Glomerular endothelial cell (primary cell): ENCODE measurements at places on chromosomes 16 and 17.

DNA sequence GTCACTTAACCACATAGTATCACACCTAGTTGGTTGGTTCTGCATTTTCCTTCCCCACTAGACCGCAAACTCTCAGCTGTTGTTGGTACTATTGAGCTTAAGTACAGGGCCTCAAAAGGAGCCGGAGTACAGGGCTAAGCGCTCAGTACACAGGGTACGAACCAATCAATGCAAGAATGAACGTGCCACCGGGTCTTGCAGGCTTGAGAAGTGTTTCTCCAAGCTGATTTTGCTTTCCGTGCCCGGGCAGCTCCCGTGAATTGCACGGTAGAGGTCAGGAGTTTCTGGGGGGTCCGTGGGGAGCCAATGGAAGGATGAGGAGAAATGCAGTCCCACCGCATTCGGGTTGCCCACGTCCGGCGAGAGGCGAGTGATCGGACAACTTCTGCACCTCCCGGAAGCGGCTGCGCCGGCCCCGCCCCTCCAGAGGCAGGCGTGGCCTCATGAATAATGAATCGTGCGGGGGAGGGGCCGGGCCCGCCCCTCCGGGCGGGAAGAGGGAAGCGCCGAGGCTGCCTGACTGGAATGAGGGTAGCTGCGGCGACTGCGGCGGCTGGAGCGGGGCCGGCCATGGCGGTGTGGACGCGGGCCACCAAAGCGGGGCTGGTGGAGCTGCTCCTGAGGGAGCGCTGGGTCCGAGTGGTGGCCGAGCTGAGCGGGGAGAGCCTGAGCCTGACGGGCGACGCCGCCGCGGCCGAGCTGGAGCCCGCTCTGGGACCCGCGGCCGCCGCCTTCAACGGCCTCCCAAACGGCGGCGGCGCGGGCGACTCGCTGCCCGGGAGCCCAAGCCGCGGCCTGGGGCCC lies at the start of gene SNTB2:
TSS of gene SNTB2 (plus strand) at position 523 of the 804 bp plus-strand sequence. CDS start at position 526, 3 bp downstream.
- no peak for DNase-seq

- DNase-seq: no peak
These were observed 33.7 kb upstream of the VPS4A start for GRCh38 chr16:69277413-69277812.

DNA sequence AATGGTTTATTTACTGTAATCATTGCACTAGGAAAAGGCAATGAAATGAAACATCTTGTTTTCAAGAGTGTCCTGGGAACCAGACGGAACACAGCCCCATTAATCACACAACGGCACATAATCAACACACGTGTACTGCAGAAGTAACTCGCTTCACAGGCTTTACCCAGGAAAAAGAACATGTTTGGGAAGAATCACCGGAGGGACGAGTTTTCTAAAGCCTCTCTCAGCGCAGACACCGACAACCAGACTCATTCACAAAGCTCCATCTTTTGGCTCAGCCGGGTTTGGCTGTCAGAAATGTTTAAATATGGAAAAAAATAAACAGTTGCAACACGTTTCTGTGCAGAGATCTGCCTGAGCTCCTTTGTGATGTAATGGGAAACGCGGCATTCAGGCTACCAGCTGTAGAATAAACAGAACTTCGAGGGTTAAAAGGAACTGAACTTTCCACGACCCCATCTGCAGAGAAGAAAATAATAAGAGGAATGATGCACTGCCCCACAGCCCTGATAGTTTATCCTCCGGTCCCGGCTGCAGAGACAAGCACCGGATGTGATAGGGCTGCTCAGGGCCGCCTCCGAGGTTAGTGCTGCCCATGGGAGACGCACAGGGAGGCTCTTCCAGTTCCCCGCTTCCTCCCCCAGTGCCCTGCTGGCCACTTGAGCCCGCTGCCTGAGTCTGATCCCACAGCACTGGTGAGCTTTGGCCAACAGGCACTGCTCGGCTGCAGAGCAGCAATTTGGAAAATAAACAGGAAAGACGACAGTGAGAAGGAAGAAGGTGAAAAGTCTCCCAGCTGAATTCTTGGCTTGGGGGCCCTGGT lies 119.8 kb downstream of the HIC1 start:
- peak; percentile 96 for DNase-seq

- no peak for DNase-seq
These were observed 38.0 kb downstream of the ABCA6 start for GRCh38 chr17:69103557-69104233.

- no peak for DNase-seq
These were observed 36.8 kb downstream of the HELZ start for GRCh38 chr17:67208232-67208631.

GRCh38 chr17:2689411-2690164 lies 22.0 kb downstream of the CLUH start:
- DNase-seq: no peak

- DNase-seq: no peak
These were observed 28.9 kb upstream of the WSCD1 start for GRCh38 chr17:6041246-6041645.

DNA sequence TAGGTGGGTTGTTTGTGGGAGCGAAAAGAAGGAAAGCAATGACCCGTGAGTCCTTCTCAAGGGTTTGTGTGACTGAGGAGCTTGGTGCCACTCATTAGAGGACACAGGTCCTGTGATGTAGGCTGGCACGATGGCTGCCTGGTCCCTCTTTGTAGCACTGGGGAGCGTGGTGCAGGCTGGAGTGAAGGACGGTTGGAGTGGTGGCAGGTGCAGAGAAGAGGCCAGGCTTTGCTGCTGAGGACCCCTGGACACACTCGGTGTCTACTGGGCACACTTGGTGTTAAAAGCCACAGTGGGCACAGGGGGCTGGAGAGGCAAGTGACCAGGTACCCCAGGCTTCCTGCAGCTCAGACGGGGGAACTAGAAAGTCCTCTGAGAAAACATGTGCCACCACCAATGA lies 106.0 kb downstream of the NTN1 start:
- DNase-seq: no peak

DNA sequence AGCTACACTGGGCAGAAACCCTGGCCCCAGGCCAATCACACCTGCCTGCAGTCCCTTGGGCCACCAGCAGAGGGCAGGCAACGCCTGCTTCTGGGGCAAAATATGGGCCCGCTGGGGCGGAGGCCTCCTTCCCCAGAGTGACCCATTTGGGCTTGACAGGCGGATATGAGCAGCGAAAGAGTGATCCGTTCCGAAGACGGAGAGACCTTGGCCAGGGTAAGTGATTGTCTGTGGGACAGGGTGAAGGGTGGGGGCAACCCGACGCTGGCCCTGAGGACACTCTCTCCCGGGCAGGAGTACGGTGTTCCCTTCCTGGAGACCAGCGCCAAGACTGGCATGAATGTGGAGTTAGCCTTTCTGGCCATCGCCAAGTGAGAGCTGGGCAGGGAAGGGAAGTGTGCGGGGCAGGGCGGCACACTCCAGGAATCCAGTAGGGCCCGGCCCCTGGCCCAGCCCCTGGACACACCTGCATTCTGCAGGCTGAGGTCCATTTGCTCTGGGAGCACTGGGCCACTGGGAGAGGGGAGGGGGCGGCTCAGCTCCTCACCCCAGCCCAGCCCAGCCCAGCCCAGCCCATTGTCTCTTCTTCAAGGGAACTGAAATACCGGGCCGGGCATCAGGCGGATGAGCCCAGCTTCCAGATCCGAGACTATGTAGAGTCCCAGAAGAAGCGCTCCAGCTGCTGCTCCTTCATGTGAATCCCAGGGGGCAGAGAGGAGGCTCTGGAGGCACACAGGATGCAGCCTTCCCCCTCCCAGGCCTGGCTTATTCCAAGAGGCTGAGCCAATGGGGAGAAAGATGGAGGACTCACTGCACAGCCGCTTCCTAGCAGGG lies 3.5 kb upstream of the NHERF1 start:
- DNase-seq: no peak

DNA sequence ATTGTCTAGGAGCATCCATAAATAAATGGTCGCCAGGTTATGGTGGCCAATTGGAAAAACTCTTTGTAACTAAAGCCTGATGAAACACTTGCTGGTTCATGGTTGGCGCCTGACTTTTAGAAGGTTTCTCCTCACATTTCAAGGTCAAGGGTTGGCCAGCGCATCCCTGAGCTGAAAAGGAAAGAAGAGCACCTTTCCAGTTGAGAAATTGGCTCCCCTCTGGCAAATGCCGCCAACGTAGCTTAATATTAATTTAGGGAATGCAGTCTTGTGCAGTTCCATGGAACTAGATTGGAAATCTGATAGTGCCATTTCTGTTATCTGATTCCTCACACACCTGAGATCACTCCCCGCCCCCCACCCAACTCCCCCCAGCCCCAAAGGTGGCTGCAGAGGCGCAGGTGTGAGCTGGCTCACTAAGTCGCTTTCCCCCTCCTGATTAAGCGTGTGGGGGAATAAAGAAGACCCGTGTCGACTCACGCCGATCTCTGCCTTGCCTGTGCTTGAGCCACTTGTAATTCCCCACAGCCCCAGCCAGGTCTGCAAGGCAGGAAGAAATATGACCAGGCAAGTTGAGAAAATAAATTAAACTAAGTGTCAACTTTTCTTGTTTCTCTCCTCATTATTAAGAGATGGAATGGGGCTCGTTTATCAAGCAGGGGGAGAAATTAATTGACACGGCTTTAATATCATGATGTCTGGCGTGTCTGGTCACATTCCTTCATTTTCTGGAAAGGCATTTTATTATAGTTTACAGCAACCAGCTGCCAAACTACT lies 157.7 kb downstream of the CCDC182 start:
- DNase-seq: no peak

DNA sequence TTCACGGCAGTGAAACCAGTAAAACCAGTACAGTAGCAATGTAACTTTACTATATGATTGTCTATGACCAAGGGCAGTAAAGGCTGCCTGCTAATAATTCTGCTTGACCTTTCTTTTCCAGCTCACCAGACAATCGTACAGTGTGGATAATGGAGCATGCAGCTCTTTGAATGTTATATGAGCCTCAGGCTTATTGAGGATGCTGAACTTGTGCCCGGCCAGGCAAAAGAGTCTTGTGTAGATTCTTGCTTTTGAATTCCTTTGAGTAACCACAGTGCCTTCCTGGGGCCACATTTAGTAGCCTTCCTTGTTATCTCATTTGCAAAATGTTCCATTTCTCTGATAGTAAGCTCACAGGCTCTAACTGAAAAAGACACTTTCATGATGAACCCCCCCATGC lies 131.8 kb downstream of the CDH11 start:
- DNase-seq: no peak

- DNase-seq: no peak
These were observed 149.3 kb upstream of the GSE1 start for GRCh38 chr16:85463672-85464382.

GRCh38 chr16:27925612-27926011 lies 137.9 kb downstream of the GSG1L start:
- no peak for DNase-seq

GRCh38 chr16:86826941-86827340 lies 248.6 kb downstream of the FOXL1 start:
- DNase-seq: no peak

DNA sequence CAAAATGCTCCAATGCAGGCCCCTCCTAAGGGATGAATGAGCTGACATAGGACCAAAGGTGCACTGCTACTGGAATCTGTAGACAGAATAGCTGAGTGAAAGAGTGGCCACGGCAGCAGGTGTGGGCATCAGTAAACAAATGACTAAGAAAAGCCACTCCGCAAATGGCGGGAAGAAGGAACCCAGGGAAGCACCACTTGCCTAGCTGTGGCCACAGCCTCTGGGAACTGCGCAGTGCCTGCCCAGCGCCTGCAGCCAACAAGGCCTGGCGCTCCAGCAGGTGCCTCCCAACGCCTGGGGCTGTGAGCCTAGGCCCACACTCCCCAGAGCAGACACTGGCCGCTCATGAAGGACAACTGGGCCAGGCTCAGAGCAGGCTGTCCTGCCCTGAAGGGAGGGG lies 11.8 kb downstream of the PEMT start:
- no peak for DNase-seq

DNA sequence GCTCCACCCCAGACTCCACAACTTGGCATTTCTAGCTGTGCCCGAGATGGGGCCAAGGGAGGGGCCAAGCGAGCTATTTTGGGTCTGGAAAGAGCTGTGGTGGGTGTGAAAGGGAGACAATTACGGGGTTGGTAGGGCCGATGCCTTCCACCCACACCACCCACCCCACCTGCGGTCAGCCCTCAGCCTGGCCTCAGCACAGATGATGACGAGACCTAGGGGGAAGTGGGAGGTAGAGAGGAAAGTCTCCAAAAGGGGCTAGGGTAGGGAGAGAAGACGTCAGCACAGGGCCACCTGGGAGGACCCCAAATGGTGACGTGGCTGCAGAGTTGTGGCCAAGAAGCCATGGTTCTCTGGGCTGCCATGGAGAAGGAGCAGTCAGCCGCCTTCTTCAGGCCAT lies 83.1 kb downstream of the SDK2 start:
- no peak for DNase-seq

DNA sequence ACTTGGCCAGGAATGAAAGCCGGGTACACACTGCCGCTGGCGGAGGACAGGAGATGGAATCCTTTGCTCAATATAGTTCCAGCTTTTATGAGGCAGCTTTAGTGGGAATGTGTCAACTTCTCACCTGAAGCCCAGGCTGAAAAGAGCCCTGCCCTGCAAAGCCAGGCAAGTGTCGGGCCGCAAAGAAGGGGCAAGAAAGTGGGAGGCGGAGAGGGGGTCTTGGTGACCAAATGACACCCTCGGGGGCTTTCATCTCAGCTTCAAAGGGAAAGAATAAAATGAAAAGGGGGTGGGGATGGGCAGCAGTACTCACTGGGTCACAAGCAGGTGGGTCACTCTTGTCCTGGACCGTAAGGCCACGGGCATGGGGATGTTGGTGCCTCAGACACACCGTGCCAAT lies 62.9 kb downstream of the C16orf95 start:
- no peak for DNase-seq

DNA sequence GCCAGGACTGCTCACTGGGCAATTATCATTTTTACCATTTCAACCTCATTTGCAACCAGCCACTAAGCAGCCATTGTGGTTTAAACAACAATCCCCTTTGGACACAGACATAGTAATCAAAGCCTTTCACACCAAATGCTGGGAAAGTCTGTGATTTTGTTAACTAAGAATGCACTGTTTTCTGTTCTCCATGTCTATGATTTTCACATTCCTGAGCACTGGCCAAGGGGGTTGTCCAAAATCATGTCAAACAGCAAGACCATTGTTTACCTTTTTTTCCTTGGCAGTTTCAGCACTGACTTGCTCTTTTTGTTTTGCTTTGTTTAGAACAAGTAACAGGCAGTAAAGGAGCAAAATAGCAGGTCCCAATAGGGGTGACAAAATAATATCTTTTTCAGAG lies 106.3 kb upstream of the SIAH1 start:
- DNase-seq: no peak

DNA sequence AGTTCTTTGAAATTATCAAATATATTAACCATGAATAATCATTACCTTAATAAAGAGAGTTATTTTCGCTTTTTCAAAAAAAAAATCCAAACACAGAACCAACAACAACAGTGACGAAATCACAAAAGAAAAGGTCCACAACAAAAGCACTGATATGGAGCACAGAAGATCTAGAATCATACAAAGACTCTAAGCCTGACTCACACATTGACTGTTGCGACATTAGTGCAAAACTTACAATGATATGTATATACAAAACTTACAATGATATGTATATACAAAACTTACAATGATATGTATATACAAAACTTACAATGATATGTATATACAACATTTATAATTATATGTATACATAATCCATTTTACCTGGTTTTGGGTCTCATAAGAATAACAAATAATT lies 117.7 kb downstream of the USP22 start:
- DNase-seq: no peak
